ENCODE measurements at places on chromosomes 5 and 9.

DNA sequence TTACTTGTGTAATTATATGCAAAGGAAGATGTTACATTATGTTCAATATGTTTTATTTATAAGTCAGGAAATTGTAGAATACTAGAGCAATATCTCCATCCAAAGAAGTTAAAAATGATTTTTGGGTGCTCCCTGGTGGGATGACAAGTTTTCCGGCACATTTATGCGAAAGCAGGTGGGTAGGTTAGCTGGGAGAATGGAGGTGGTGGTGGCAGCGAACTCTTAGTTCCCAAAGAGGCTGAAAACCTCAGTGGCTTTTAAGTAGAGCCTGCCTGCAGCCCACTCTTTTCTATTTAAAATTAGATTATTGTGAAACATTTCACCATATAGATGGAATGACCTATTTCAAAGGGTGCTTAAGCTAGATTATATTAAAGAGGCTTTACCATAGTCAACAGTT, 51.8 kb downstream of the ANKRD33B start:
- ATAC-seq = no peak

DNA sequence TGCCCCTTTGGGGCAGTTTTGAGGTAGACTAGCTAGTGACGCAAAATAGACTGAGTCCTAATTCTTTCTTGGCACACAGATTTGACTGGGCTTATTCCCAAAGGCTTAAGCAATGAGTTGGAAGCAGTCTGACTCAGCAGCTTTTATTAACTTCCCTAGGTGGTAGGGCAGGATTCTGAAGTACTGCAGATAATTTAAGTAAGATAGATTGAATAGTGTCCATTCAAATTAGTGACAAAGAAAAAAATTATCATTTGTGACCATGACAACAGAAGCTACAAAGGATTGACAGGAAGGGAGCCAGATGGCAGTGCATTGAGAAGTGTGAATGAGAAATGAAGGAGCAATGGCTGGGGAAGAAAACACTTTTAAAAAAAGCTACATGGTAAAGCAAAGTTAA, 649.4 kb downstream of the CDH9 start:
- no peak for ATAC-seq

GRCh38 chr9:79236466-79236865, 335.3 kb upstream of the TLE4 start:
- ATAC-seq = no peak

GRCh38 chr9:135519179-135519971, 1.9 kb upstream of the LCN1 start:
- no peak for ATAC-seq

DNA sequence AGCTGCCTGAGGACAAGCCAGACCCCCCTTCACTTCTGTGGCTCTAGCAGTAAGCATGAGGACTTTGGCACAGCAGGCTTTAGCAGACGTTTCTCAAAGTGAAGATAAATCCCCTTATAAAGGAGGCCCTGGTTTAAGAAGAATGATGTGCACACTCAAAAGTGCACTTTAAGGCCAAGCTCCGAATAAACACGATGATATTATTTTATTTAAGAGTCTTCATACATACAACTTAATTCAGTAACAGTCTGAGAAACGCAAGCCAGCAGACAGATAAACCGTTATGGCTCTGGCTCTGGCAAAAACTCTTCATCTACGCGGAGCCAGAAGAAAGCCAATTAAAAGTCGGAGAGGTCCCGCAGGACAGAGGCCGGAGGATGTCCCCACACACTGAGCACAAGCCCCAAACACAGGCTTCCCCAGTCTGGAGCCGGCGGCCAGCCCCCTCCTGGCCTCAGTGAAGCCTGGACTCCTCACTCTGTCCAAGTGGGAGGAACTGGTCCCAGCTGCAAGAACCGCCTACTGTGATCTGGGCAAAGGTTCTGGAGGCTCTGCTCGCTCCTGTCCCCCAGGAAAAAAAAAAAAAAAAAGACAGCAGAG, 44.6 kb downstream of the ADAMTS2 start:
- no peak for ATAC-seq

GRCh38 chr9:136229096-136230065, 16.2 kb downstream of the QSOX2 start:
- no peak for ATAC-seq

- ATAC-seq = peak; percentile 75
Measured at GRCh38 chr9:34500623-34501267, 22.0 kb downstream of the ENHO start.

- no peak for ATAC-seq
Measured at GRCh38 chr5:107103522-107103921, 567.2 kb downstream of the EFNA5 start.

- ATAC-seq = no peak
Measured at GRCh38 chr5:127938746-127939145, 144.8 kb upstream of the SLC12A2 start.

DNA sequence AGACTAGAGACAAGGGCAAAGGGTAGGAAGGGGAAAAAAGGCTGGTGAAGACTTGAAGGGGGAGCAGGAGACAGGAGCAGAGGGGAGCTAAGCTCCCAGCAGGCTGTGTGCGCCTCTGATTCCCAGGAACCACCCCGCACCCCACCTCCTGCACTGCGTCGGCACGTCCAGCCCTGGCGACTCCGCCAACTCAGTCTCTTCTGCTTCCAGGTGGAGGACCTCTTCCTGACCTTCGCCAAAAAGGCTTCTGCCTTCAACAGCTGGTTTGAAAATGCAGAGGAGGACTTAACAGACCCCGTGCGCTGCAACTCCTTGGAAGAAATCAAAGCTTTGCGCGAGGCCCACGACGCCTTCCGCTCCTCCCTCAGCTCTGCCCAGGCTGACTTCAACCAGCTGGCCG, 30.5 kb downstream of the DYNC2I2 start:
- ATAC-seq = no peak

DNA sequence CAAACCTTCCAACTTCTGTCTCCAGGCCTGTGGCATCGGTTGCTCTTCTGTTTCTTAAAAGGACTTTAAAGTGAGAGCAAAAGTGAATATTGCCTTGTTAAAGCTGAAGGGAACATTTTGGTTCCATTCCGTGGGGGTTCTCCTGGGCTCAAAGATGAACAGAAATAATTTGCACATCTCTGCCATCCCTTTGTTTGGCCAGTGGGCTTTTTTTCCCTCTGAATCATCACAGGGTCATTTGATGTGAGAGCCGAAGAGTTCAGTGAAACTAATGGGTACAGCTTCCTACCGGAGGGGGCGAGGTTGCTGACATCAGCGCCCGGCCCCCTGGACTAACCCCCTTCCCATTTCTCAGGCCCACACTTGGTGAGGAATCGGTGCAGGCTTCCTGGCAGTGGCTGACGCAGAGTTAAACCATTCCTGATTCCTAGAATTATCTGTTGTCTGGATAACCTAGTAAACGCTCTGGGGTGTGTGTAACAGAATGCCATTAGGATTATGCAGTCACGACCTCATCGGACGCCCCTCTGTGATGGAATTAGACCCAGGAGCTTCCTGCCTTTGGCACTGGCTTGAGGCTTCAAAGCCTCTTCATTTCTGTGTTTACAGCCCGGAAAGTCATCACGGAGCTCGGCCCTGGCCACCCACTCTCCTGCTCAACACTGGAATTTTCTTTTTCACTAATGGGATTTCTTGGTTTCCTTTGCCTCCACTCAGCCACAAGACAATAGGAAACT, 61.6 kb upstream of the RPL26L1 start:
- ATAC-seq = peak; percentile 85

- ATAC-seq = no peak
Measured at GRCh38 chr5:108638021-108638420, 109.7 kb upstream of the FER start.

GRCh38 chr9:32456564-32456963, 69.4 kb downstream of the RIGI start:
- ATAC-seq = no peak

- ATAC-seq = no peak
Measured at GRCh38 chr9:127370147-127370579, 26.8 kb upstream of the SLC2A8 start.

DNA sequence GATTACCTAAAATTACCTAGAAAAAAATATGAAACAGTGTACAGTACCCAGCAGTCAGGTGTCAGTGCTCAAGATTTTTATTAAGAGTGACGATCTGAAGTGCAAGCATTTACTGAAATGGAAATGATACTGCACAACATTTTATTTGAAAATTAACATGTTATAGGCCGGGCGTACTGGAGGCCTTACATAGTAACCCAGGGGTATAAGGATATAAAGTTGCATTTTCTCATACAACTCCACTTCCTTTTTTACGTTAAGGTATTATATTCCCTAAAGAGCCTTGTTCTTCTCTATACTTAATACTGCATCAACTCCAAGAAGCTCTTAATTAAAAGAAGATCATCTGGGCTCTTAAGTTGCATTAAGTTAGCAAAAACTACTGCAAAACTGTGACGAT, 3.3 kb downstream of the MAT2B start:
- no peak for ATAC-seq

DNA sequence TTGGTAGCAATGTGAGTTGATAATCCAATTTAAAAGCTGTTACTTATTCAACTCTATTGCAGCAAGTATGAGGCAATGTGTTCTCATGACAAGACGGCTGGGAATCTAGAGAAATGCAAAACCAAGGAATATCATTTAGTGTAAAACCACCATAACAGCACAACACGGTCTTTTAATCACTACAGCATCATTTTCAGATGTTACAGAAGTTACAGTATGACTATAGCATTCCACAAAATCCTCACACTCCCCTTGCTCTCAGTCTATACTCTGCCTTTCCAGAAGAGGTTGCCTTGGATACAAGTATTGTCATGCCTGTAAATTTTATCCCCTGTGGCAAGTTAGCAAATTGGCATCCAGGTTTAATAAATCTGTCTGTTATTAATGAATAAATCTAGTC, 28.6 kb upstream of the TAS2R1 start:
- ATAC-seq = no peak

DNA sequence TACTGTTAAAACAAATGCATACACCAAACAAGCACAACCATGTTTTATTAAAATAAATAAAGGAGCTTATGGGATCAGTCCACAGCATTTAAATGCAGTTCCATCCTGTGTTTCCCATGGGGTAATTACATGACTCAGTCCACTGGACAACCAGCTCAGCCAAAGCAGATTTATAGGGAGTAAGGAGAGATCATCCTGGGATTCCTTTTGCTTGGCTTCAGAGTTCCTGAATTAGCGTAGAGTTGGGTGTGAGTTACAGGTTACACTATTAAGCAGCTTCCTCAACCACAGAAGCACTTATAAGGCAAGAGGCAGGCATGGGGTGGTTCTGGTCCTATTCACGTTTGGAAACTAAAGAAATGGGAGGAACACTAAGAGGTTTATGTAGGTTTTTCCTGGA, 381.1 kb upstream of the ACTBL2 start:
- ATAC-seq = peak; percentile 75

DNA sequence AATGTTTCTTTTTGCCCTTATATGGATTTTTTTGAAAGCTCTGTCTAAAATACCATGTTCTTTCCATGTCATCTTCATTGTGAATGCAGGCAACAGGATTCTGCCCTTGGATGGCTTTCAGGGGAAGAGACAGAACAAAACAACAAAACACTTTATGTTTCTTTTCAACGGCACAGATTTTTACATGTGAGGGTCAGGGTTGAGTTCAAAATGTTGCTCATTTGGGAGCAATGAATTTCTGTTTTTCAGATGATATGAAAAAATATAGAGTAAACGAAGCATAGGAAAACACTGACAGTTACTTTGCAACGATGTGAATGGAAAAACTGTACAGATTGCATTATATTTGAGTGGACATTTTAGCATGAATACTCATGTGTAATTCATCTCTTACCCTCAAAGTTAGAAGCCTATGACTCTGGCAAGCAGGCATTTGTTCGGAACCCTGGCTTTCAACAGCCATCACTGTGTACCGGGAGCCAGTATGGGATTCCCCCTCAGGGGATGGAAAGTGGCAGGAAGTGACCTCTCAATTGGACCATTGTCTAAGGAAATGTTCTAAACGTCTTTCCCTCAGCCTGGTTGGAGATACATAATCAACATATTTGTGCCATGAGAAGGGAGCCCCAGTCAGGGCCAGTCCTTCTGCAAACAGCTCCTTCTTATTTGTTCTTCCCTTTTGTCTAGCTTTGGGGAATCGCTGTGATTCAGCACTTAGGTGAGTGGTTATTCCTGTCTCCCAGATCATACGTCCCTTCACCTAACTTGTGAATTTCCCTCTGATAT, 153.9 kb upstream of the MEF2C start:
- ATAC-seq = no peak

- no peak for ATAC-seq
Measured at GRCh38 chr9:86838519-86839497, 108.5 kb downstream of the GAS1 start.

- ATAC-seq = no peak
Measured at GRCh38 chr9:92745331-92745730, 19.3 kb downstream of the BICD2 start.

DNA sequence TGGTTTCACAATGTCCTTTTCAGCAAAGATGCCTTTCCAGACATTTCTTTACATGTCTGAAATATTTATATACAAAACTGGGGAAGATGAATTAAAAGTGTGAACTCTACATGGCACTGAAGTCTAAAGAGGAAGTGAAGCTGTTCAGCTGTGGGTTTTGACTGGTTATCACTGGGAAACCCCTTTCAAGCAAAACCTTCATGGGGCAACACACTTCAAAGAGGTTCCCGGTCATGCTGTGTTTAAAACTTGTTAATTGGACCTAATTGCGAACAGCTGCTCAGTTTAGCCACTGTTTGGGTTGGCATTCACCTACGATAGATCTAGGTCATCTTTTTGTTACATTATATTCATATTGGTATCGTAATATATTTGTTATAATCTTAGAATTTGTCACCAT, 20.0 kb upstream of the GDNF start:
- ATAC-seq = no peak

DNA sequence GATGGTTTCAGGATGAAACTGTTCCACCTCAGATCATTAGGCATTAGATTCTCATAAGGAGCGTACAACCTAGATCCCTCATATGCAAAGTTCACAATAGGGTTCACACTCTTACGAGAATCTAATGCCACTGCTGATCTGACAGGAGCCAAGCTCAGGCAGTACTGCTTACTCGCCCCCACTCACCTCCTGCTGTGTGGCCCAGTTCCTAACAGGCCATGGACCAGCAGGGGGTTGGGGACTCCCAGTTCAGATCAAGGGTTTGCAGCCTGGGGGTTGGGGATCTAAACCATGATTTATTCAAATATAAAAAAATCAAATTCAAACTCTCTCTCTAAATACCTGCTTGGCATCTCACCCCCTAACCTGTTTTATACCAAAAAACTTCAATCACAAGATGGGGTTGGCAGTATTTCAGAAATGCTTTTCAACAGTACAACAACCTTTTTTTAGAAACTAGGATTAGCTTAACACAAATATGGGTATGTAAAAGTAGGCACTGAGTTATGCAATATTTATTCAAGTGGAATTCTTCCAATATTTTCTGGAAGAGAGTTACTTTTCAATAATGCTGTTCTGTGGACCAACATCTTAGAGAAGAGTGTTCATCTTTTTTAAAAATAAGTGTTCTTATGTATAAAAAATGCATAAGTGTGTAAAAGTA, 30.1 kb upstream of the SLC12A2 start:
- ATAC-seq = no peak

GRCh38 chr5:127988146-127988760, 95.3 kb upstream of the SLC12A2 start:
- peak; percentile 92 for ATAC-seq

GRCh38 chr5:96645091-96645490, 17.1 kb upstream of the CAST start:
- ATAC-seq = no peak

- peak; percentile 66 for ATAC-seq
Measured at GRCh38 chr5:80275347-80275746, 19.5 kb upstream of the SERINC5 start.
